A549 (cell line): ENCODE measurements at places on chromosomes 16 and 17. TPM values are rescaled to one million over a fixed set of nuclear protein-coding genes. Genes with fewer than 3 reads are reported as not detected.

- DNase-seq, result peak; percentile 40
These were observed 325.3 kb downstream of the UTP18 start for GRCh38 chr17:51585514-51586104.

IGSF6 gene
- not detected in 3 replicates for polyA plus RNA-seq

DNA sequence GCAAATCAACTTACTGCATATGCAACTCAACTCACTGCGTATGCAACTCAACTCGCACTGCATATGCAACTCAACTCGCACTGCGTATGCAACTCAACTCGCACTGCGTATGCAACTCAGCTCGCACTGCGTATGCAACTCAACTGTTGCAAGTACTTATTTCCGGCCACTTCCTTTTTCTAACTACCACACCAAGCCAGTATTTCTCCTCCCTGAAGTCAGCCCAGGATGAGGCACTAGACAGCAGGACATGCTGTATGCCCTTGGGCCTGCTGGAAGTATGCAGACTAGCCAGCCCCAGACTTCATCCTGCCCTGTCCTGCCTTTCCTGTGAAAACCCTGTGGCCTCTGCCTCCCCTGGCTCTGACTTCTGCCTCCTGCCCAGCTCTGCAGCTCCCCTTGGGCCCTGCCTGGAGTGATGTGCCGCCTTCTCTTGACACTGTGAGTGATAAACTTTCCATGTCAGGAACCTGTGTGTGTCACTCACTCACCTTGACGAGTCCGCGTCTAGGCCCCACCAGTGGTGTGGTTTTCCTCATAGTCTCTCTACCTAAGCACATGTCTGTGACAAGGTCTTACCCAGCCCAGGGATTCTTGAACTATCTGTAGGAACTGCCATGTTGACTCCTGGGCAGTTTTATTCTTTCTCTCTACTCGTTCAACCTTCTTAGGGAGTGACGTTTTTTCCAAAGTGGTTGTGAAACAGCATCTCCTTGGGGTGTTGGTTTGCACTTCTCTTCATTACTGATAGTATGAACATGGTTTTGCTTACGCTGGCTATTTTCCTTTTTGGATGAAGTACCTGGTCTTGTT, 16.4 kb downstream of the ZNF778 start:
- DNase-seq, result no peak

GRCh38 chr17:18233803-18234518, 8.5 kb downstream of the LLGL1 start:
- no peak for DNase-seq

DNA sequence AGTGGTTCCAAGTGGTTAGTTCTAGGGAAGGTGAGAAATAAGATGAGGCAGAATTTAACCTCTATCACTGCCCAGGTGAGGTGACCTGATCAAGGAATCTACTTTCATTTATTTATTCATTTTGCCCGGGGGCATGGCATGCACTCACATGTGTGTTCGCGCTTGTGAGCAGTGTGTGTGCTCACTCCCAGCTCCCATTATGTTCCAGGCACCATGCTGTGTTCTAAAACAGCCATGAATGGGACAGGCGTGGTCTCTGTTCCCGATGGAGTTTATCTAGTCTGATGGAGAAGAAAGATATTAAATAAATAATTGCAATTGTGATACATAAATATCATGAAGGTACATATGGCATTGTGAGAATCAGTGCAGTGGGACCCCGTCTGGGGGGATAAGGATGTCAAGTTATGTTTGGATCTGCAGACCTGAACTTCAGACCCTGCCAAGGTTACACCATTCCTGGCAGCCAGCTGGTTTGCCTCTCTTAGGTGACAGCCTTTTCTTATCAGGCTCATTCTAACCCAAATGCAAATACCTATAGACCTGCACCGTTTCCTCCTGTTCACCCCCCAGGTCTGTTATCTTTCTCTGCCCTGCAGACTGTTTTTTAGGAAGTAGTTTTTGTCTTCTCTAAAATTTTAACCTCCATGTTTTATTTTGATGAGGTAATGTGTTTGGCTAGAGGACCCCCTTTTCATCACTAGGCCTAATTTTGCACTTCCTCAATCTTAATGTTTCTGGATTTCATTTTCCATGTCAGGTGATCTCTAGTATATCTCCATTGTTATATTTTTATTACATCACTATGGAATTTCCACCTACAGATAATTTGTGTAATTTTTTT, 11.8 kb downstream of the CYB5B start:
- DNase-seq, result no peak

TMEM220 gene
- polyA plus RNA-seq, result 3.8 to 4.4 TPM (median 3.9 TPM) in 3 replicates
